Colonic mucosa (tissue), 4 donors: ENCODE measurements at places on chromosomes 12 and 14. TPM values are rescaled to one million over a fixed set of nuclear protein-coding genes. Genes with fewer than 3 reads are reported as not detected.
A peak's percentile ranks its signal among the peaks of the same experiment; 100 is the strongest.

GRCh38 chr12:119829439-119829838 is 47.7 kb downstream of the CIT start:
- no peak for DNase-seq

DNA sequence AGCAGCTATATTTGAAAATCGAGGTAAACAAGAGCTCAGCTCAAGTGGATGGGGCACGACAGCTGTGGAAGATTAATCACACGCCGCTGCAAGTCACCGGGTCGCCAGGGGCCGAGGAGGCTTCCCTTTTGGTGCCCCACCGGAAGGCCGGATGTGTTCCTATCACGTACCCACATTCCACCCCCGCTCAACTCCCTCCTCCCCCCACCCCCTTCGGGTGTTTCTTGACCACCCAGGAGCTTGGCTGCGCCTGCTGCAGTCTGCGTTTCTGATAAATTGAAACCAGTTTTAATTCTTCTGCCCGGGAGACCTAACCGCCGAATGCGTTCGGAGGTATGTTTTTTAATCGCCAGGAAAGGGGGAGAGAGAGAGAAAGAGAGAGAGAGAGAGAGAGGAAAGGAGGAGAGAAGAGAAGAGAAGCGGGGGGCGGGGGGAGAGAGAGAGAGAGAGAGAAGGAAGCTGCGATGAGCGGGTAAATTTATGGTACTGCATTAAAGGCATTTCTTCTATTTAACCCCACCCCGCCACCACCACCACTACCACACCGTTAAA is 1.8 kb downstream of the SLC8A3 start:
- DNase-seq = peak; percentile 41

GRCh38 chr14:32623300-32624093 is 294.4 kb downstream of the AKAP6 start:
- DNase-seq = no peak

MYO1H gene
- 0.21 TPM for total RNA-seq

GRCh38 chr14:90781876-90782275 is 34.4 kb downstream of the TTC7B start:
- DNase-seq = no peak
